ENCODE measurements at places on chromosomes 2 and 18.
A peak's percentile ranks its signal among the peaks of the same experiment; 100 is the strongest.

- DNase-seq = peak; percentile 99
Measured at GRCh38 chr2:189762551-189763298, at the start of gene OSGEPL1. TSS of gene OSGEPL1 (minus strand) at chr2:189762792. CDS start at chr2:189761640, 1,152 bp downstream.

DNA sequence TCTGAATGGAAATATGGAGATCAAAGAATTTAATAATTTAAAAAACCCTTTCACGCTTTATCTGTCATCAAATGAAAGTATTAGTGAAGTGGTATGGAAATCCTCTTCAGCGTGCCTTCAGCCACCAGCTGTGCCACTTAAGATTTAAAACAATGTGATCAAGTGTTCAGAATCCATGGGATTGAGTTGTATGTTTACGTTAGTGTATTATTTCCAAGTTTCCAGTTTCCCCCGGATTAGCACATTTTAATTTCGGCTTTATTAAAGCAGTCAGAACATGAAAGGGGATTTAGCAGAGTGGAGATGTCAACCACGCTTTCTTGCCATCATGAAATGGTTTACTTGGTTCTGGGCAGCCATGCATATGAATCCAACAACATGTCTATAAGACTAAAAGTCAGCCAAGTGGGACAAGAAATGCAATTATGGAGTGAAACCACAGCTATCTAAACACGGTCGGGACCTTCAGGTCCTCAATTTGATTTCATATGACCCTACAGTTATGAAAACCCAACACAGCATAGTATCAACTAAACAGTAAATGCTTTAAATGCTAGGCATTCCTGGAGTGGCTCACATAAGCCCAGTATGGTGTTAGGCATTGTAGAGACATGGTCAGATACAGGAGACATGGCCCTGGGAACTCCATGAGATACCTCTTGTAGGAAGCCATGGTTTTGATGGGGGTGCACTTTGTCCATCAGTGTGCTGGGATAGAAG lies 224.9 kb upstream of the EPAS1 start:
- DNase-seq = no peak

DNA sequence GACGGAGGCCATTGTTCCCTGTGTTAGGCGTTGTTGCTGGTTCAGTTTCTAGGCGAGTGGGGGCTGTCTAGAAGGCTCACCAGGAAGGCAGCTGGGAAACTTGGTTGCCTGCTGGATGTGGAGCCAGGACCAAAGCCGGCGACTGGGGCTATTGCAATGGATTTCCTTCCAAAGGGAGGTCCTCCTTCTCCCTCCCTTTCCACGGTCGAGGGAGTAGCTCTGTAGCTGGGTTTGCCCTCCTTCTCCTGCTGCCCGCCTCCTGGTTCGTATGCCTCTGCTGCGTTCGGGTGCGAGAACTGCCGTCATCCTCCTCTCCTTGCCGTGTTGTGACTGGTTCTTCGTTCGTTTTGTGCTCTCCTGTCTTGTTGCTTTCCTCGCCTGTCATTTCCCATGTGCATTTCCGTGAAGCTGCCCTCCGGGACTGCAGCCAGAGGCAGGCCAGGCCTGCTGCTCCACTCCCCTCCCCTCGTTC lies 203.4 kb downstream of the NEDD4L start:
- peak; percentile 67 for DNase-seq

- DNase-seq = peak; percentile 74
Measured at GRCh38 chr2:126656431-126657147, 631 bp downstream of the GYPC start.

DNA sequence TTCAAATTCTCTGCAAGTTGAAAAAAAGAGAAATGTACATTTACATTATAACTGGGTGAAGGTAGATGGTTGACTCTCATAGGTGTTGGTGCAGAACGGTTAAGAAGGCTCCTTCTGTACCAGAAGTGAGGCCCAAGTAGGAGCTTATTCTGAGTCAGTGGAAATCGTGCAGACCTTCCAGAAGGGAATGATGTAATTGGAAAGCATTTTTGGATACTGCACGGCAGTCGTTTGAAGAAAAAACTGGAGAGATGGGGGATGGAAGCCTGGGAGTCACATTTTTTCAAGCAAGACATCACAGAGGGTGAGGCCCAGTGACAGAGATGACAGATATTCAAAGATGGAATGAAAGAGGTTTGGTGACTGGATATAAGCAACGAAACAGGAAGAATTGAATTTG lies 39.4 kb downstream of the HRH4 start:
- no peak for DNase-seq

GRCh38 chr2:127649100-127649611 lies 3.2 kb downstream of the GPR17 start:
- DNase-seq = no peak

DNA sequence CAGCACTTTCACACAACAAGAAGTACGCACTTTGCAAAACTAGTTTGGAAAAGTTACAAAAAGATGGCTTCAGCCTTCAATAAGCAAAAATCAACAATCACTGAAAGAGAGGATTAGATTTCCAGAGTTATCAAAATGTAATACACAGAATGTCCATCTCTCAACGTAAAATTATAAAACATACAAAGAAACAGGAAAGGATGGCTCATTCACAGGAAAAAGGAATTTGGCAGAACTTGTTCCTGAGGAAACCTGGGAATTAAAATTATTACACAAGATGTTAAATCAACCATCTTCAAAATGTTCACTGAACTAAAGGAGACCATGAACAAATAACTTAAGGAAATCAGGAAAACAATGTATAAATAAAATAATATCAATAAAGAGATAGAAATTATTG lies 8.0 kb downstream of the C2orf92 start:
- DNase-seq = no peak

GRCh38 chr18:2112435-2113045 lies 458.8 kb downstream of the METTL4 start:
- no peak for DNase-seq

- DNase-seq = no peak
Measured at GRCh38 chr2:120482334-120482733, 136.4 kb downstream of the INHBB start.

- peak; percentile 52 for DNase-seq
Measured at GRCh38 chr2:30287857-30288513, 56.7 kb downstream of the LBH start.

DNA sequence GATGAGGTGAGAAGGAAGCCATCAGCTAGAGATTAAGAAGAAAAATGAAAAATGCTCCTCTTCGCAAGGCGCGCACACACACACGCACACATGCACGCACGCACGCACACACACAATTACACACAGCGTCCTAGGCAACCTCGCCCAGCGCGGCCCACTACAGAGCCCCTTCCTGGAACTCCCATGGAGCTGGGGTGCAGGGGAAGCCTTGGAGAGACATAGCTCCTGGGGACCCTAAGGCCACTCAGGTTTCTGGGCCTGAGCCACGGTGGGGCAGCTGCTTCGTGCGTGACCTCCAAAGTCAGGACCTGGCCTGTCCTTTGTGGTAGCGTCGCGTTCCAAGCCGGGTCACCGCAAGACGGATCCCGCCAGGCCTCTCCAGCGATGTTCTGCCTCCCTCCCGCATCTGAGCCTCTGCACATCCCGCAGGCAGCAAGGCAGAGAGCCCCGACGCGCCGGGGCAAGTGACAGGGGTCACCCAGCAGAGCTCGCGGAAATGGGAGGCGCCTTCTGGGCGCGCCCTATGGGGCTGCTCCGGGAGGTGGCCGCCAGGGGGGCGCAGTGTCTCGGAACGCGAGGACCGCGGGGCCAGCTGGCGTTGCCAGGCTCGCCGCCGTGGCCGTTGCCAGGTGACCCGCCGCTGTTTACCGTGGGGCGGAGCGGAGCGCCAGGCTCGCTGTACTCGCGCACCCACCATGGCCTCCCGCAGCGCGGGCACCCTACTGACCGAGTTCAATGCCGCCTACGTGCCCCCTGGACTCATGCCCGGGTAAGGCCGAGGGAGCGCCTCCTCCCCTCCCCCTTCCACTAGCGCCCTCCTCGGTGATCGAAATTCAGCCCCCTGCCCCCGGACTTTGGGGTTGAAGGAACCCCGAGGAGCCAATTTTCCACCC lies 79.0 kb downstream of the CIB4 start:
- DNase-seq = no peak

DNA sequence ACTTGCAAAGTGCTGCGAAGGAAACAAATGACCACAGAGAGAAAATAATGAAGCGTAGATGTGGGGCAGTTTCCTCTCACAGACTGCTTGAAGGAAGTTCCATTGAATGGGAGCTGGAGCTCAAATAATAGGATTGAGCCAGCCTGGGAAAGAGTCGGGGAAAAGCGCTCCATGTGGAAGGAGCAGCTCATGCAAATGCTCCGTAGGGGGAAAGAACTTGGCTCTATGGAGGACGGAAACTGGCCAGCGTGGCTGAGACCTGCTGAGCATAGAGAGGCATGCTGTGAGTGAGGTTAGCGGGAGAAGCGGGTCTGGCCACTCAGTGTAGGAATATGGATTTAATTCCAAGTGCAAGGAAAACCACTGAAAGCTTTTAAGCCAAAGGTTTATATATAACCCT lies 28.6 kb upstream of the VIT start:
- DNase-seq = peak; percentile 62

DNA sequence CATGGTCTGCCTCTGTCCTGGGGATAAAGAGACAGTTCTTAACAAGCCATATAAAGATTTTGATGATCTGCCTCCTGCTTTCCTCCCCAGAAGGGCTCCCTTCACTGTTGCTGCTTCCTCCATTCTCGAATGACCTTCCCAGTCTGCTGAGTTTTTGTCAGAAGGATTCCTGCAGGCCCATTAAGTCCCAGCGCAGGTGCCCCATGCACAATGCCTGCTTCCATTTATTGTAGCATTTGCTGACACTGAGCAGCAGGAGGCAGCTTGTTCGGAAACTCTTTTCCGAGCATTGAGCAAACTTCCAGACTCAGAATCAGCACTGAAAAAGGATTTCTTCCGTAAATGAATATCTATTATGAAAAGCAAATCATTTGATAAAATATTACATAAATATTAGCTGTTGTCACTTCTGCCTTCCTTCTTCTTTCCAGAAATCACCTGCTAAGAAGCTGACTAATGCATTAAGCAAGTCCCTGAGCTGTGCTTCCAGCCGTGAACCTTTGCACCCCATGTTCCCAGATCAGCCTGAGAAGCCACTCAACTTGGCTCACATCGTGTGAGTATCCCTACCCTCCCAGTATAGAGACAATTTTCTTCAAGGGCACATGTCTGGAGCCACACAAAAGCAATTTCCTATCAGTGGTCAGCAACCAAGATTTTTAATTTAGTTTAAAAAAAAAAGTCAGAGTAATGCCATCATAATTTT lies 110.4 kb downstream of the DTNA start:
- DNase-seq = no peak

DNA sequence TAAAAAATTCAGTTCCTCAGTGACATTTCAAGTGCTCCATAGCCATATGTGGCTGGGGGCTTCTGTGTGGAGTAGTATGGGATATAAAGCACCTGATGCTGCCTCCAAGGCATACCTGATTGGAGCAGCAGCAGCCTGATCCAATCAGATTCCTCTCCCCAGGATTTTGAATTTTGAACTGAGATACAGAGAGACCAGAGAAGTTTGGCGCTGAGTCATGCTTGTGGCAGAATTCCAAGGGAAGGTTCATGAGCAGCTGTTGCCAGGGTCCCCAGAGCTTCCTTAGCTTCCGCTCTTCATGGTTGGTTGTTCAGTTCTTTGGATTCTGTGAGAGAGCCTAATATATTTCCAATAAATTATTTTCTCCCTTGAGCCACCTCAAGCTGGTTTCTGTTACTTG lies 29.0 kb upstream of the CFAP36 start:
- DNase-seq = peak; percentile 80

GRCh38 chr2:152406836-152407161 lies 71.8 kb downstream of the FMNL2 start:
- no peak for DNase-seq

DNA sequence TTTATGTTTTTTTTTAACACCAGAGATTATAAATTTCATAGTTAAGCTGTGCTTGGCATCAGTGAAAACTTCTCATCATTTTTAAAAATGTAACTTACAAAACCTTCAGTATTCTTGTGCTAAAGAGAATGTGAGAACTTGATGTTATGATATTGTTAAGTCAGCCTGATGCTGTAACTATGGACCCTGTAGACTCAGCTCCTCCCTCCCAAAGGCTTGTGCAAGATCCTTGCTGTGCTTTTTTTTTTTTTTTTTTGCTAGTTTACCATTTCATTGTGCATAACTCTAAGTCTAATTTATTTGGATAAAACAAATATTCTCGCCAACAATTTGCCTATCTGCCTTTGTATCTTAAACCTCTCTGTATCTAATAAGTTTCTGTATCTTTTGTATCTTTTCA lies 12.9 kb upstream of the TFPI start:
- DNase-seq = no peak

DNA sequence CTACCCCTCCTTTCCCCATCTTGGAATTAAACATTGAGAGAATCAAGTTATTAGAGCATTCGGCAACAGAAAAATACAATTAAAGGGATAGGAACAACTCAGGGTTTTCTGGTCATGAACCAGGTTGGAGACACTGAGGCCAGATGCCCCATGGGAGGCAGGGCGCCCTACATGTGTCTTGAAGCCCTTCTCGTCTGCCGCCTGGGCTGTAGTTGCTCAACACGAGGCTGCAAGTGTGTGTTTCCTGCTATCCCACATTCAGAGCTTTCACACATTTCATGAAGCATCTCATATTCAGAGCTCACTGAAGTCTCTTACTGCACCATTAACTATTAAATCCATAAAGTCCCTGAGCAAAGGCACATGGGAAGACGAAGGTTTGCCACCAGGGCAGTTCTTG lies 28.8 kb downstream of the TTC39C start:
- DNase-seq = no peak

DNA sequence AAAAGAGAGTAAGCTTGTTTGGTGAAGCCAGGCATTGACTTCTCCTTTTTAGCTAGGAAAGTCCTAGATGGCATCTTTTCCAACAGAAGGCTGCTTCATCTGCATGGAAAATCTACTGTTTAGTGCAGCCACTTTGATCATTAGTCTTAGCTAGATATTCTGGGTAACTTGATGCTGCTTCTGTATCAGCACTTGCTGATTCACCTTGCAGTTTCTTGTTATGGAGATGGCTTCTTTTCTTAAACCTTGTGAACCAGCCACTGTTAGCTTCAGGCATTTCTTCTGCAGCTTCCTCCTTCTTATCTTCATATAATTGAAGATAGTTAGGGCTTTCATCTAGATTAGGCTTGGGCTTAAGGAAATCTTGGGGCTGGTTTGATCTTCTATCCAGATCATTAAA lies 639.7 kb downstream of the TDRD15 start:
- DNase-seq = peak; percentile 20

DNA sequence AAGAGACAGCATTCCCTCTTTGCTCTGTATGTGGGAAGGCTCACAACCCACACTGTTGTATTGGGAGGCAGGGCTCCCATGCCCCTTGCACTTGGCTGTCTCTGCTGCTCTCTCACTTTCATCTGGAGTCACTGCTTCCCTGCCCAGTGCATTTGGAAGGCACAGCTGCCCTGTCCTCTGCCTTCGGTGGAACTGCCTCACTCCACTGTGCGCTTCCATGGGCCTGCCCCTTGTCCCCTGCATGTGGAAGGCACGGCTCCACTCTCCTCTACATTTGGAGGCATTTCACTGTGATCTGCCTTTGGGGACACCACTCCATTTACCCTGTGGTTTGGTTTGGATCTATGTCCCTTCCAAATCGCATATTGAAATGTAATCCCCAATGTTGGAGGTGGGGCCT lies 9.1 kb upstream of the PROM2 start:
- no peak for DNase-seq
